ENCODE measurements at places on chromosomes 11 and 22.

DNA sequence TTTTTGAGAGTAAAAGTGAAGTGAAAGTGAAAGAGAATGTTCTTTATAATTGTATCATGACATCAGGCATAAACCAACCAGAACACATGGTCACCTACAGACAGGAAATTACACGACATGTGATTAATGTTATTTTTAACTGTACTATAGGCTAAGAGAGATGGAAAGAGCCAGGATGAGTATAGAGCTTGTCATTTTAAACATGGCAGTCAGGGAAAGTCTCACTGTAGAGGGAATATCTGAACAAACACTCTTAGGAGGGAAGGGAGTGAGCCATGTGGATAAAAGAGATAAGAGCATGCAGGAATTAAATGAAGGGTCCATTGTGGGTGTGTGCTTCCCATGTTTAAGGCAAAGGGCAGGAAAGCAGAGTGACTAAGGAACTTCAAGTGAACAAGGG lies 599.1 kb upstream of the FAT3 start:
- no peak for DNase-seq

DNA sequence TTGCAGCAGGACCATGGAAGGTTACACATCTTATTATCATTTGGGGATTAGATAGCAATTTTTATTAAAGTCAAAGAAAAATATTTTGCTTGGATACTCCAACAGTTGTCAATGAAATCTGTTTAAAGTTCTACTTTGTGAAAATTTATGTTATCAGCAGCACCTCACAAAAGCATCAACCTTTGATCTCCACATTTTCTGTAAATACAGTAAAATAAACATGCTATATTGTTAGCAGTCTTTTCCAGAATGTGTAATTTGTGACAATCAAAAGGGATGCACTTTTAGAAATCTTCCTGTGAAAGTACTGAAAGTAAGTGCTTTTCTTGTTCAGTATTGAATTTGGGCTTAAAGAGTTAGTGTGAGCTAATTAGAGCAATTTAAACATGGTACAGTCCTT lies 4.1 kb downstream of the SLC22A25 start:
- DNase-seq: no peak

GRCh38 chr22:31263896-31264640 lies 28.2 kb downstream of the PIK3IP1 start:
- no peak for DNase-seq

DNA sequence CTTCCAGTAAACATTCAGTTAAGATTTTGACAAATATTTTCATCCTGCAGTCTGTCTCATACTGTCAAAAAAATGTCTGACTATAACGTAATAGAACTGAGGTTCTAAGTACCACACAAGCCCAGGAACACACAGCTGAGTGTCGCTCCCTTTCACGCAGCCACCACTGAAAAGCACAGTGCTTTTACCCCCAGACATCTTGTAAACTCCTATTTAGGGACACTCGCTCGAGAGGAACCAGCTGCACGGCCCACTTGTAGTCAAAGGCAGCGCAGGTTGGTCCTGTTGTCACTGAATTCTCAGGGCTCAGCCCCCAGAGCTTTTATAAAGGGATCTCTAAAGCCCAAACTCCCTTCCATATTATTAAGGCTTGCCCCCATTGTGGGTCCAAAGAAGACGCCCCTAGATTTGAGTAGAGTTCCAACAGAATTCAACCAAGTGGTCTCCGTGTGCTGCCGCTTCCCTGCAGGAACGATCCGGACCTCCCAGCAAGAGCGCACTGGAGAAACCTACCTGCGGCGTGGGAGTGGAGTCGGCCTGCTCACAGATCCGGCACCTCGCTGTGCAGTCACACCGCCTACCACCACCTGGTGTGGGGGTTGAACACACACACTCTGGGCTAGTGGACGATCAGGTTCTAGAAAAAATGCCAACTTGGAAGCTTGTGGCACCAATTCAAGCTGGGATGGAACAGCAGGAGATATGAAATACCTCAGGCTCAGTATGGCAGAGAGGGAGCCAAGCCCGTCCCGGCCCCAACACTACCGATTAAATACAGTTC lies 23.4 kb downstream of the ASPHD2 start:
- DNase-seq: no peak

DNA sequence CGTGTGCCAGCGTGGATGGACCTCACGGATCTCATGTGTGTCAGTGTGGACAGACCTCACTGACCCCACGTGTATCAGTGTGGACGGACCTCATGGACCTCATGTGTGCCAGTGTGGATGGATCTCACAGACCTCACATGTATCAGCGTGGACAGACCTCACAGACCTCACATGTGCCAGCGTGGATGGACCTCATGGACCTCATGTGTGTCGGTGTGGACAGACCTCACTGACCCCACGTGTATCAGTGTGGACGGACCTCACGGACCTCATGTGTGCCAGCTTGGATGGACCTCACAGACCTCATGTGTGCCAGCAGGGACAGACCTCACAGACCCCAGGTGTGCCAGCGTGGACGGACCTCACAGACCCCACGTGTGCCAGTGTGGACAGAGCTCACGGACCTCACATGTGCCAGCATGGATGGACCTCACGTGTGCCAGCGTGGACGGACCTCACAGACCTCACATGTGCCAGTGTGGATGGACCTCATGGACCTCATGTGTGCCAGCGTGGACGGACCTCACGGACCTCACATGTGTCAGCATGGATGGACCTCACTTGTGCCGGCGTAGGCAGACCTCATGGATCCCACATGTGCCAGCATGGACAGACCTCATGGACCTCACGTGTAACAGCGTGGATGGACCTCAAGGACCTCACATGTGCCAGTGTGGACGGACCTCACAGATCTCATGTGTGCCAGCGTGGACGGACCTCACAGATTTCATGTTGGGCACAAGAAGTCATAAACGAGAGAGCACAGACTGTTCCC lies 18.2 kb downstream of the TTLL8 start:
- no peak for DNase-seq

DNA sequence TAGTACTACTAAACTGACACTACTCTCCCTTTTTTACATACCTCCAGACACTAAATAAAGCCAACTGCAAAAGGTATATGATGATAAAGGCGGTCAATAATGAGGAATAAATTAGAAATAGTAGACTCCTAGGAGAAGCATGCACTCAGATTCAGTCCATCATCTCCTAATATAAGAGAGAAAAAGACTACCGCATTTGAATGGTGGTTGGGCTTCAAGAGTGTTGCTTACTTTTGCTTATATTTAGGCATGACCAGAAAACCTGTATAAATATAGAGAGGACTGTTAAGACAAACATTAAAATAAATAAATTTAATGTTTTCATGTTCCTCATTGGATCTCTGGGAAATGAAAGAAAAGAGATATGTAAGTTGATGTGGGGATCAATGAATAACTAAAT lies 1137.0 kb downstream of the FAM181B start:
- DNase-seq: peak; percentile 1

DNA sequence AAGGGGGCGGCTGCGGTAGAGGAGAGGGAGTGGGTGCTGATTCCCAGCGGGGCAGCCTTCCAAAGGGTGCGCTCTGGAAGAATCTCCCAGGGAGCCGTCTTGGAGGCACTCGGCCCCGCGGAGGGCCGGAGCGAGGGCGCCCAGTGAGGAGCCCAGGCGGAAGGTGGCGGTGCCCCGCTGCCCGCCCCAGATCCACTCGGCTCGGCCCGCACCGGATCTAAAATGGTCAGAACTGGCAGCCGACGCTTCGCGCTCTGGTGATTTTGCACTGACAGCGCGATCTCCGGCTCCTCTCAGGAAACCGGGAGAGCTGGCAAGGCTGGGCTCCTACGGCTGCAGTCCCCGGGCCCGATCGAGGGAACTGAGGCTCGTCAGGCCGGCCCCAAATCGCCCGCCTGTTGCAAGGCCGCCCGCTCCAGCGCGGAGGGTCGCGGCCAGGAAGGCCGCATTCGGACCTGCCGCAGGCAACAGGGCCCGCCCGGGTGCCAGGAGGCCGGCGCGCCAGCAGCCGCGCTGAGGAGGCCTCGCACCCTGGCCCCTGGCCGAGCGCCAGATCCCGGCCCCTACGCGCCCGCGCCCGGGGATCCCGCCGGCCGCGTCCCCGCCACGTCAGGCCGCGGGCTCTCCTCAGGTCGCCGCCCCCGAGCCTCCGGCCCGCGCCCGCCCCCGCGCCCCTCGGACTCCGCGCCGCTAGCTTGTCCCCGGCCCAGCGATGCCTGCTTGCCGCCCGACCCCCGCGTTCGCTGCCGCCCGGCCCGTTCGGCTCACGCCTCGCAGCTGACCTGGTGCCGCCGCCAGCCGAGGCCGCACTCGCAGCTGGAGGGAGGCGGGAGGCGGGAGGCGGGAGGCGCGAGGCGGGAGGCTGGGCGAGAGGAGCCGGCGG lies at the start of gene KLHL22:
TSS of gene KLHL22 (minus strand) at position 818 of the 883 bp plus-strand sequence. CDS start 6,584 bp downstream, outside the sequence.
- no peak for DNase-seq

DNA sequence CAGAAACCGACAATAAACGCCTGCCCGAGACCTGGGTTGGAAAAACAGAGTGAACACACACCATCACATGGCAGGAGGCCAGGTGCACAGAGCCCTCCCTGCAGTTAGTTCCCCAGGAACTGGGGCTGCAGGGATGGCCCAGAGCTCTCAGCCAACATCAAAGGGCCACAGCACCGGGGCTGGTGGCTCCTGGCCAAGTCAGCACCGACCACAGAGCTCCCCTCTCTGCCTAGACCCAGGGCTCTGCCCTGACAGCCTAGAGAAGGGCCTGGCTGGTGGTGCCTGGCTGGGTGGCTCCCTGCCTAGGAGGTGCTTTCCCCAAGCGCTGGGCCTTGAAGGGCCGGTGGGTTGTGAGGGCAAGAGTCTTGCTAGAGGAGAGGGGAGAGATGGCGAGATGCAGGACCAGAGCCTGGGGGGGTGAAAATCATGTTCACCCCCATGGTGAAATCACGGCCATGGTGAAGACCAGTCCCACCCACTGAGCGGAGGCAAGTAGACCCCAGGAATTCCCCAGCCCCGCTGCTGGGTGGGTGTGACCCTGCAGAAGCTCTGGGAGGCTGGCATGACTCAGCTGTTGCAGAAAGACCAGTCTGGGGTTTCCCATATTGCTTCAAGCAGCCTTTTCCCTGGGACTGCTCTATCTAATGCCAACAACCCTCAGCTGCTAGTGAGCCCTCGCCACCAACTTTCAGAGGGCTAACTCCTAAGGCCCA lies 7.2 kb upstream of the BID start:
- DNase-seq: peak; percentile 89

DNA sequence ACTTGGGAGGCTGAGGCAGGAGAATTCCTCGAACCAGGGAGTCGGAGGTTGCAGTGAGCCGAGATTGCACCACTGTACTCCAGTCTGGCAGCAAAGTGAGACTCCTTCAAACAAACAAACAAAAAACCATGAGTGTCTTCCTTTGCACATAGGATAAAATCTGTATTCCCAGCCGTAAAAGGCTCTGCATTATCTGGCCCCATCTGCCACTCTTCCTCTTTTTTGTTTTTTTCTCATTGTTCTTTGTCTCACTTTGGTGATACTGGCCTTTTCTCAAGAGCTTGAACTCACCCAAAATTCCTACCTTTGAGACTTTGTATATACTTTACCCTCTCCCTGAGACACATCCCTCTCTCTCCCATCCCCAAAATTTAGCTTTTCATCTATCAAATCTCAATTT lies 17.6 kb downstream of the FDX1 start:
- DNase-seq: no peak

DNA sequence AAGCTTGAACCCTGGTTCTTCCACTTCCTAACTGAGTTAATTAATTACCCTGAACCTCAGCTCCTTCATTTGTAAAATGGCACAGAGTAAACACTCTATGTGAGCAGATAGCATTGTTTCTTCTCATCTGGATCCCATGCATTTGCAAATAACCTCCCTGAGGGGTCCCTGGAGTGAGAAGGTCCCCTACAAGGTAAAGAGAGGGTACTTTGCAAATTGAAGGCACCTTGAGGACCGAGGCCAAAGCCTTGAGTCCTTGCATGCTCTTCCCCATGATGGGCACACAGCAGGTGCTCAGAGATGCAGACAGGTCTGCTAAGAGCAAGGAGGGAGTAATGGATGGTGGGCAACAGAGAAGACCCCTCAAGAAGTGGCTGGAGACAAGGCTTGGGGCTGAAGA lies 33.2 kb downstream of the OTOG start:
- no peak for DNase-seq

DNA sequence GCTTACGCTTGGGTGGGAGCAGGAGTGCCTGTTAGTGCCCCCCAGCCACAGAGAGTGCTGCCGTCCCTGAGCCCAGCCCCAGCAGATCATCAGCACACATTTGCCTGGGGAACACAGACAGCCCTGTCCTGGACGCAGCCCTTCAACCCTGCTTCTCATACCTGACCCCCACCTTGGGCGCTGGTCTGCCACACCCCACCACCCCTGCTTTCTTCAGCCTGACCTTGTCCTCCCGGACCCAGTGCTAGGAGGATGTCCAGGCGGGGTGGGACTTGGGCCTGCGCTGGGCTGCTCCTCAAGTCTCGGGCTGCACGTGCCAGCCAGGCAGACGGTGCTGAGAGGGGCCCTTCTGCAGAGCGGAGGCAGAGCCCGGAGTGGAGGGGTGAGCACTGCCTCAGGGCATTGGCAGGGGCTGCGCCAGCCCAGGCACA lies 119.2 kb downstream of the KCNQ1OT1 start:
- no peak for DNase-seq

Measured in astrocyte of the hippocampus (primary cell).